ENCODE measurements at places on chromosomes 3 and 15.

GRCh38 chr3:18389108-18389733 lies 35.9 kb downstream of the SATB1 start:
- no peak for DNase-seq

- DNase-seq, result no peak
Measured at GRCh38 chr3:160041465-160041864, 52.8 kb downstream of the IL12A start.

- DNase-seq, result no peak
Measured at GRCh38 chr15:85155360-85155759, 173.7 kb downstream of the PDE8A start.

GRCh38 chr15:43511012-43511885 lies 6.2 kb upstream of the MAP1A start:
- peak; percentile 57 for DNase-seq

- DNase-seq, result no peak
Measured at GRCh38 chr3:143171141-143171980, 51.8 kb downstream of the CHST2 start.

All from nucleus accumbens (tissue), 56 donors.